Activated CD8-positive, alpha-beta memory T cell treated with anti-CD3 and anti-CD28 coated beads, Interleukin-2, amount 50 U/mL, for 4 hours (primary cell): ENCODE measurements at places on chromosomes 12 and 14.

DNA sequence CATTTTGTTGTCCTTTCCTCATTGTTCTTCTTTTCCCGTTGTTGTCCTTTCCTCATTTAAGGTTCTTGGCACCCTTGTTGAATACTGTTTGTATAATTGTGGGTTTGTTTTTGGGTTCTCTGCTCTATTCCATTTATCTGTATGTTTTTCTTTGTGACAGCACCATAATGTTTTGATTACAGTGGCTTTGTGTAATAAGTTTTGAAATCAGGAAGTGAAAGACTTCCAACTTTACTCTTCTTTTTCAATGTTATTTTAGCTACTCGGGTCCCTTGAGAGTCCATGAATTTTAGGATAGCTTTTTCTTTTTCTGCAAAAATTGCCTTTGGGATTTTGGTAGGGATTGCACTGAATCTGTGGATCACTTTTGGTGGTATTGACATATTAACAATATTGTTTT, 28.1 kb downstream of the ETNK1 start:
- DNase-seq, result no peak

DNA sequence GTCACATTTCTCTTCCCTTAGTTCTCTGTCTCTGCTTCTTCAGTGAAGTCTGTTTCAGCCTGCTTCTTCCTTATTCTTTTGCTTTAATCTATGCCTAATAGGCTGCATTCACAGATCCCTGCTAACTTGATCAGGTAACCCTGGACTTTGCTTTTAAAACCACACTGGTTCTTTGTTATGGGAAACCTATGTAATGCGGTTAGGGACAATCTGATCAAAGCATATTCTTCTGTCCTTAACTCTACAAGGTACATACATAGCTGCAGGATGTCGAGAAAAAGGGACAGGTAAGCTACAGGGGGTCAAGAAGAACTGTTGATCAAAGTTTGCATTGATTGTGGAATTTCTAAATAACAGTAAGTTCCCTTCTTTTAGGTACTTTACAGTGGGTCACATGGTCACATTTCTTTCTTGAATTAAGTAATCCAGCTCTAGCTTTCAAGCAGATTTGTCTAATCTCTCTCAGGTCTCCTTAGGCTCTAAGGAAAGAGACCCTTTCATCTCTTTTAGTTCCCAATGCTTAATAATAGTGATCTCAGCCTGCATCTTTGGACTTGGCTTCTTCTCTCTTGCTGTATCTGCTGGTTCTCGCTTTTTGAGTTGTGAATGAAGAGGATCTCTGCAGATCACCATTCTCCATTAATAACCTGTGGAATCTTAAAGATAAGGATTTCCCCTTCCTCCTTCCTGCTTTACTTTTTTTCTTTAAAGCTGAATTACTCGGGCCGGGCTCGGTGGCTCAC, 3.8 kb downstream of the COPZ1 start:
- no peak for DNase-seq

- DNase-seq, result no peak
These were observed 1.3 kb downstream of the TAMALIN start for GRCh38 chr12:52007982-52008510.

DNA sequence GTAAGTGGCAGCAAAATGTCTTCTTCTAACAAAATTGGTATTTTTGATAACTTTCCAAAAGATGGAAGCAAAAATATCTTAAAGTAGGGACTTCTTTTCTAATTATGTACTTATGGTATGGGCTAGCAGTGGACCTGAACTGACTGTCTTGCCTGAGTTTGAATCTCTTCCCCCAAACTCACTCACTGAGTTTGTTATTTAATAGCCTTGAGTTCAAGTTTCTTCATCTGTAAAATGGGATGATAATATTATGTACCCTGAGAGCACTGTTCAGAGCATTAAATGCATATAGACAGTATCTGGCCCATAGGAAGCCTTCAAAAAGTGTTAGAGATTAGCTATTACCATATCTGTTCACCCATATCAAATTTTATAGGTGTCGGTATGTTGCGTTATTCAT, 210.4 kb upstream of the NUDT4 start:
- no peak for DNase-seq

GRCh38 chr12:110355073-110355472, 48.4 kb downstream of the ANAPC7 start:
- no peak for DNase-seq

DNA sequence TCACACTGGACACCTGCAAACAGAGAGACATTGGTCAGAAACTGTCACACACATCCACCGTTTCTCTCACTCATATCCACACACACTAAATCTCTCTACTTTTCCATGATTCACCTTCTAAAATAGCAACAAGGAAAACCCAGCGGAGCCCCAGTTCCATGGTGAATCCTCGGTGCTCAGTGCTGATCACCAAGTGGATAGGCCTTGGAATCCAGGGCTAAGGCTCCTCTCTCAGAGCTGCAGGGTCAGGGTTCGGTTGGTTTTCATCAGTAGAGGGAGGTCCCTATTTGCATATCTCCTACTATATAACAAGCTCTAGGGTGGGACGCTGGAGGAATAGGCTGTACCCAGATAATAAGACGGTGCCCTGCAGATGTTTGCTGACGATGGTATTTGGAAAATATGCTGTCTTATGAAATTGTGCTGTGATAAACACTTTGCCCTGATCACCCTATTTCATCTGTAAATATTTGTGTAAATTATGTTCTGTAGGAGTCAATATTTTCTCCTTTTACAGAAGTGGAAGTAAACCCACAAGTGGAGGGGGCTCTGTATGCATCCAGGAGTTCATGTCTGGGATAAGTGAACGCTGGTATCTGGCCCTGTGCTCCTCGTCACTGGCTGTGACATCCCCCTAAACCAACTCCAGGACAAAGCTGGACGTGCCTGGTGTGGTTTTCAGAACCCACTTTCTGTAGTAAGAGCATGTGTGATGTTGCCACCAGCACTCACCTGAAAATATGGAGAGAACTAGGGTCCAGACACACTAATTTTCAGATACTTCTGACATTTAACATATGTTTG, 709.2 kb downstream of the TMEM121 start:
- no peak for DNase-seq

DNA sequence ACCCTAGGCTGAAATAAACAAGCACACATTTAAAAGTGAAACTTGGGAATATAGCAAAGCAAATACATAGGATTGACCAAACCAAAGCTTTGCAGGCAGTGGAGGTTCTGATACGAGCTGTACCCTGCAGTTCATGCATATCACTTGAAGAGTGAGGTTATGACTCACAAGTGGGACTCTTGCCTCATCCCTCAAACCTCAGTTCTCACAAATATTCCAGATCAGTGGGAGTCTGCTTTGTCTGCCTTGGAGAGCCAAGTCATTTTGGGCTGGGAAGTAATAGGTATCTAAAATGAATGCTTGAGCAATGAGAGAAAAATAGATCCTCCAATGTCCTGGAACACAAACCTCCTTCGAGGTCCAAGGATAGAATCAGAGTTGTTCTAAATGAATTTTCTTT, 116.4 kb downstream of the LRIG3 start:
- DNase-seq, result no peak

DNA sequence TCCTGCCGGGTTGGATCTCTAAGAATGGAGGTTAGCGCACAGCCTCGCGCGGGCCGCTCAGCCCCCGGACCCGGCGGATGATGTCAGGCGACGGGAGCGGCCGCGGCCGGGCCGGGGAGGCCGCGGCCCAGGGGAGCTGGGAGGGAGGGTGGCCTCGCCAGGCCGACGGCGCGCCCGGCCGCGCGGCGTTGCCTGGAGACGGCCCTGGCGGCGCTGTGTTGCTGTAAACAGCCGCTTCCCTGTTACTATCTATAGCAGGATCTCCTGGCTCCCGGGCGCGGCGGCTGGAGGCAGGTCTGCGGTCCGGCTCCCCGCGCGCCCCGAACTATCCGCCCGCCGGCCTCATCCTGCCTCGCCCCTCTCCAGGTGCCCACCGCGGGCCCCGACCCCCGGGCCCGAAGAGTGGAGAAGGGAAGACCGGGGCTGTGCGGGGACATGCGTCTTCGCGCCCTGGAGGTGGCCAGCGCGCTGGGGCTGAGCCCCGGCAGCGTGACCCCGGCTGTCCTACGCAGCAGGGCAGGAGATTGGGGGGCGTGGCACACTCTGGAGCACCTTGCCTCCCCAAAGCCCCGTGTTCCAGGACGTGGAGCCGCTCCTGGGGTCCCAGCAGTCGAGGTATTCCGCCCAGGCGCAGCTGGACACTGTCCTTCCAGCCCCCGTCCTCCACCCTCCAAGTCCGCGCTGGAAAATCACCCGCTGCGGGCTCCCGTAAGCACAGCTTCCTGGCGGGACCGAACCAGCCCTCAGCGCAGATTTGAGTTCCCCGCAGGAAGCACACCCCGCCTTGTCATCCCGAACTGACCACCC, 1.4 kb upstream of the FOS start:
- DNase-seq, result peak; percentile 41

DNA sequence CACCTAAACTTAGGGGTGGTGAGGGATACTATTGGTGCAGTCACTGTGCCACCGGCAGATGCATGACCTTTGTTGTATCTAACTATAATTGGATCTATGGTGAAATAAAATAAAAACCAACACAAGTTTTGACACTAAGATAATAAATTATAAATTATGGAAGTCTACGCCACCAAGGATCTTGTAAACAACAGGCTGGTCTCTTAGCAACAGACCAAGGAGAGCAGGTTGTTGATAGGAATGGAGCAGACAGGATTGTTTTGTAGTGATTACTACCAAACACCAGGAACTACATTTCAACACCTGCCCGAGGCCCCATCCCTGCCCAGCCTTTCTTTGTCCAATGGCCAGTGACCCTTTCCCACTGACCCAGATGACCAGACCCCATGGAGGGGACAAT, 1178.0 kb downstream of the VRK1 start:
- no peak for DNase-seq

DNA sequence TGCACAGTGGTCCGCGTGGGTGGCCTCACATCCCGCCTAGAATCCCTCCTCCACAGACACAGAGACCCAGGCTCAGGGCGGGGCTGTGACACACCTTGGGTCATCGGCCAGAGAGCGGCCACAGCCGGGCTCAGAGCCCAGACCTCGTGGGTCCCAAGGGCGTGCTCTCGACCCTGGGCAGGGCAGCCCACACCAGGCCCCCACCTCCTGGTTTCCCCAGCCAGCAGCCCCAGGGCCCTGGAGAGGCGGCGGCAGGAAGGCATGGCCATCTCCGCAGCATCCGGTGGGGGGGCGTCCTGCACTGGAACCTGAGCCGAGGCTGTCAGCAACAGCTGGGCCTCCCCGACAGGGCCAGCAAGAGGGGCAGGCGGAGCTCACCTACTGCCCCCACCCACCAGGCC, 15.2 kb downstream of the JAG2 start:
- DNase-seq, result no peak

DNA sequence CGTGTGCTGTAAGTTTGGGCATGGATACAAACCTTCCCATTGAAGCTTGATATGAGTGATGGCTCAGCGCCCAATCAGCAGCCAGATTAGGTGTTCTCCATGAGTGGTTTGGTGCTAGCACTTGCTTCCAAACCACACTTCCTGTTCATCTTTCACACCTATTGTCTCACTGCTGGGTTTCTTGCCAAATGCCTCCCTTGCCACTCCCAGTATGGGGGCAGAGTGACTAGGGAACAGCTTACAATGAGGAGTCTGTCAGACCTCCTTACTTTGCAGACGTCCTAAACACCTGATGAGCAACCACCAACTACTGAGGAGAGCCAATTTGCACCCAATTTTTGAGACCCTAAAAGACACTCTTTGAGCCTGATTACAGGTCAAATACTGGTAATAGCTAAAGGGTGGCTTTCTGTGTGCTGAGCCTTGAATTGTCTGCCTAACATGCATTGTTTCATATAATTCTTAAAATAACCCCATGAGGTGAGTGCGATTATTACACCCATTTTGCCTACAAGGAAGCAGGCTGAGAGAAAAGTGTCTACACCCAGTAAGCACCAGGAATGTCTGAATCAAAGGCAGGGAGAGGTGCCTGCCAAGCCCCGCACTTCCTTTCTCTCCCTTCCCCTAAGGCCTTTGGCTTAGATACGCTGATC, 48.4 kb upstream of the FOS start:
- DNase-seq, result peak; percentile 34

GRCh38 chr12:120625557-120626419, 14.6 kb upstream of the CABP1 start:
- DNase-seq, result peak; percentile 23

DNA sequence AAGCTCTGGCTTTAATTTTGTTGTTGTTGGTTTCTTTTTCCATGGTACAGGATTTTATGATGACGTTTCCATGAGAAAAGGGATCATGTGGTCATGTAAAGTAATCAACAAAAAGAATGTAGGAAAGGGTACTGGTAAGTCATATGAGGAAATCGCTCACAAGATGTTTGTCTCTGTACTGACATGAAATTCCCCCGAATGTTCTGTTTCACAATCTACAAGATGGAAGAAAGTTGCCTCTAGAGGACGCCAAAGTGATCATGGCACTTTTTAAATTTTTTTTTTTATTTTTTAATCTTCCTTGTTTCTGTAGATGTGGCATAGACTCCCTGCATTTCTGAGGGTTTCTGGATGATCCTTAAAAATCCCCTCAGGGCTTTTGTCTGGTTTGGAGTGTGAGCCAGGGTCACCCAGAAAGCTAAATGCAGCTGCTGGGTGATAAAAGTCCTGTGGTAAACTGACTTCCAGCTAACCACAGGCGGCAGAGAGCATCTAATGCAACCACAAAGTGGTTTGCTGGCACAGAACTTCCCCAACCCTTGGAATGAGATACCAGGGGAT, 393.5 kb downstream of the CCDC91 start:
- no peak for DNase-seq

- no peak for DNase-seq
These were observed 569.6 kb downstream of the AACS start for GRCh38 chr12:125634813-125635212.

GRCh38 chr14:69270795-69271708, 11.1 kb downstream of the GALNT16 start:
- DNase-seq, result no peak

DNA sequence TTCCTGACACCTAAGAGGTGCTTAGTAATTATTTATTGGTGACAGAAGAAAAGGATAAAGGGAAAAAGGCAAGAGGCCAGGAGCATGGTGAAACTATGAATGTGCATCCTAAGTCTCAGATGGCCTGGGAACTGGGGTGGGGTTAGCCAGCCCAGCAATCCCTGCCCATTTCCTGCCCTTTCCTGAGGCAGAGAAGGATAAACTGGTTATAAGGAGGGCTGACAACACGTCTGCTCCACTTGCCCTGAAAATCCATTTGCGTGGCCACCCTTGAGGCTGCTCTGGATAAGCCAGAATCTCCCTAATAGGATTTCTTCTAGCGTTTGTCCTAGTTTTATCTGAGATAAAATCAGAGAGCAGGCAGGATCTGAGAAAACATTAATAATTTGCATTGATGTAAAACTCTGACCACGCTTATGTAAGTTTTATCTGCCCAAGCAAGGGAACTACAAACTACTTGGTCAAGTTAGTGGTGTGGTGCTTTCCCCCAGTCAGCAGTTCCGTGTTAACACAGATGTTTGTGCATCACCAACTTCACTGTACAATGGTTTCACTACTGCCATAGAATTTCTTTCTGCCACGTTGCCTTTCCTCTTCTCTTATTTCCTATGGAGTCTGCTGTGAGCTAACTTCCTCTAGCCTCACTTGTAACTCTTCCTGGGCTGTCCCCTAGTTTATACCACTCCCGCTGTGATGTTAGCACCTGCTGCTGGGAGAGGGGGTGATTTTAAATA, 392.7 kb downstream of the RPS29 start:
- no peak for DNase-seq

- DNase-seq, result no peak
These were observed 12.5 kb upstream of the PLXNC1 start for GRCh38 chr12:94135896-94136295.

- no peak for DNase-seq
These were observed 180.6 kb downstream of the AKAP6 start for GRCh38 chr14:32509632-32510187.
